ENCODE measurements at places on chromosomes 13 and 19.

DNA sequence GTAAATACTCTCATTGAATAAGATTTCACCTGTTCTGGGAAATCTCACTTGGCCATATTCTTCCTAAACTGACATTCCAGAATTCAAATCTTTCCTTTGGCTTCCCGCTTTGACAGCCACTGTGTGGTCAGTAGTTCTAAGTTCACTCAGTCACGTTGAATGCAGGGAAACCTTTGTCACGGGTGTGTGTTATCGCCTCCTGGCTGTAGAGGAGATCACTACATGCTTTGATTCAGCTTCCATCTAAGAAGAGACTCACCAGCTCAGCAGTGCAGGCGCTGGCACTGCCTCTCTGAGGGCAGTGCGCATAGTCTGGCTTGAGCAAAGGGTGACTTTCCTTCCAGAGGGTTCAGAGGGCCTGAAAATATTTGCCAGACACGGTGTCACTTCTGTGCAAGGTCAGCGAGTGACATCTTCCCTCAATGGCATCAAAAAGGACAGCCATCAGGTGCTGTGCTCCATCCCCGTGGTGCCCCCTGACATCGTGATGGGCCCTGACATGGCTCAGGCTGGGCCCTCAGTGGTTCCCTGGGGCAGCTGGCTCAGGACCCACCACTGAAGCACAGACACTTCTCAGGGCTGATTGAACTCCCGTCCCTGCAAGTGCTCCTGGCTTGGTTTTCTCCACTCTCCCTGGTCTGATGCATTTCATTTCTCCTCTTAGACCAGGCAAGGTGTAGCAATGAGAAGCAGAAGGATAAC is 635.4 kb upstream of the ARGLU1 start:
- no peak for DNase-seq

DNA sequence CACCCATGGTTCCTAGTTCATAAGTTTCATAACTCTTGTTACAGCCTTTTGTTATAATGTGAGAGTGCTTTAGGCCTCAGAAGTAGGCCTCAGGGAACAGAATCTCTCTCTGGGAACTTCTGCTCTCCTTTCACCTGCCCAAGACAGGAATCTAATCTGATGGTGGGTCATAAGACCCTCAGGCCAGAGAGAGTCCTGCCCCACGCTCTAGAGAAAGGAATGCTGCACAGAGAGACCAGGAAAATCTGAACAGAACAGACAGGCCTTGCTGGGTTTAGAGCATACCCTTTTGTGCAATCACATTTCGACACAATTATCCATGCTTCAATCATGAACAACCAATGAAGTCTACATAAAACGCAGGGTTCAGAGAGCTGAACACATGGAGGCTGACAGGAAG is 3.4 kb upstream of the DIAPH3 start:
- no peak for DNase-seq

- DNase-seq: no peak
Observed at GRCh38 chr13:26587251-26587650, 29.8 kb downstream of the WASF3 start.

DNA sequence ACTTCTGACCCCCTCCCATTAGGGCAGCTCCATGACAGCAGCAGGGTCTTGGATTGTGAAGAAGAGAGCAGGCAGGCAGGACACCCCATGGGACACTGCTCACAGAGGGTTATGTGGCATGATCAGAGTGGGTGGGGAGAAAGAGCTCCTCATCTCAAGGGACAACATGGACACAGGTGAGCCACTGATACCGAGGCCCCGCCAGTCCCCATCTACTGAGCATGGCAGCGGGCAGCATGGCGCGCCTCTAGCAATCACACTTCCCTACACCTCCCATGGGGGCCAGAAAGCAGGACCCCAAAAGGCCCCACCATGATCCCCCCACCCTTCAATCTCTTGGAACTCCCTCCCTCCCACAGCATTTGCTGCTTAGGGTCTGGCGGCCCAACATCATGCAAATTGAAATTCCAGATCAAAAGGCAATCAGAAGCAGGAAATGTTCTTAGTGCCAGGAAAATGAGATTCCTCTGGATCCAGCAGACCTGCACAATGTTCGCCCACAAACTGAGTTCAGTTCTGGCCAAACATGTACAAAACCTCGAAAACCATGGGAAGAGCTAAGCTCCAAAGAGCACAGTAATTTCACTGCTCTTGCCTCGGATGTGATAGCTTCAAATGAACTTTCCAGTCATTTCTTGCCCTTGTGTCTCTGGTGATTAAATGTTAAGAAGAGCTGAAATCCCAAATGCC is 14.8 kb downstream of the DOCK9 start:
- no peak for DNase-seq

- no peak for DNase-seq
Observed at GRCh38 chr13:93377196-93377595, 150.6 kb downstream of the GPC6 start.

All from esophagus squamous epithelium (tissue), 5 donors.